ENCODE measurements at places on chromosomes 6 and 20.

GRCh38 chr6:14555804-14556203, 438.2 kb downstream of the CD83 start:
- DNase-seq = no peak

DNA sequence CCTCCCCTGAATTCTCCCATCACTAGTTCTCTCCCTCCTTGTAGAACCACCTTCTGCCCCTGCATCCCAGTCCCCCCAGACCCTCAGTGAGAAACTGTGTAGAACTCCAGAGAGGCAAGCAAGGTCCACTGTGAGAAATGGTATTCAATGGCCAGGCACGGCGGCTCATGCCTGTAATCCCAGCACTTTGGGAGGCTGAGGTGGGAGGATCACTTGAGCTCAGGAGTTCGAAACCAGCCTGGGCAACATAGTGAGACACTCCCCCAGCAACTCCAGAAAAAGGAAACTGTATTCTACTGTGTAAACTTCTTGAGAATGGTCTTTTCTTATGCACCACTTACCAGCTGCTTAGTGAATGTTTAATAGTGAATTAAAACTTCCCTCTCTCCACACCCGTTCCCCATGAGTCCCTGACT, 8.2 kb upstream of the CD83 start:
- DNase-seq = no peak

GRCh38 chr6:105398859-105399258, 4.0 kb downstream of the PREP start:
- DNase-seq = no peak

DNA sequence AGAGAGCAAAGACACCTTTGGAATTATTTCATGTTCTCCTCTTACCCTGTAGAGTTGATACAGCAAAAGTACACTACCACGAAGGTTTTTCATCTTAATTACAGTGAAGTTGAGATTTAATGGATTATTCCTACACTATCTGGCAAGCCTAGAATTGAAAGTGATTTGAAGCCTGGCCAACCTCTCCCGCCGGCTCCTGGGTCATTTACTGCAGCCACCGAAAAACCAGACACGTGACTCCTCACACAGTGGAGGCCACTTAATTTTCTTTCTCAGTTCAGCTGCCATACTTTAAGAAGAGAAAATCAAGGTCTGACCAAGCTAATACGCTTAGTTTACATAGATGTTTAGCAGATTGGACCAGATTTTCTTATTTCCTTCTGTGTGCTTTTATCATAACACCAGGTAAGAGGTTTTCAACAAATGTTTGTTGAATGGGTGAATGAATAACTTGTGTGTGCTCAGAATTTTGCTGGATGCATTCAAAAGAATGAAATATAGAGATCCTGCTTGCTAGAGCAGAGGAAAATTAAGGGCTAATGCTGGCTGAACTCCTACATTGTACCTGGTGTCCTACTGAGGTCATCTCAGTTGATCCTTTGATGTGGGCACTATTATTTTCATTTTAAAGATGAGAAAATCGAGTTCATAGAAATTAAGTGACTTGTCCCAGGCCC, 97.2 kb upstream of the PDE10A start:
- no peak for DNase-seq

GRCh38 chr6:11229655-11230046, 2.8 kb downstream of the NEDD9 start:
- DNase-seq = no peak

DNA sequence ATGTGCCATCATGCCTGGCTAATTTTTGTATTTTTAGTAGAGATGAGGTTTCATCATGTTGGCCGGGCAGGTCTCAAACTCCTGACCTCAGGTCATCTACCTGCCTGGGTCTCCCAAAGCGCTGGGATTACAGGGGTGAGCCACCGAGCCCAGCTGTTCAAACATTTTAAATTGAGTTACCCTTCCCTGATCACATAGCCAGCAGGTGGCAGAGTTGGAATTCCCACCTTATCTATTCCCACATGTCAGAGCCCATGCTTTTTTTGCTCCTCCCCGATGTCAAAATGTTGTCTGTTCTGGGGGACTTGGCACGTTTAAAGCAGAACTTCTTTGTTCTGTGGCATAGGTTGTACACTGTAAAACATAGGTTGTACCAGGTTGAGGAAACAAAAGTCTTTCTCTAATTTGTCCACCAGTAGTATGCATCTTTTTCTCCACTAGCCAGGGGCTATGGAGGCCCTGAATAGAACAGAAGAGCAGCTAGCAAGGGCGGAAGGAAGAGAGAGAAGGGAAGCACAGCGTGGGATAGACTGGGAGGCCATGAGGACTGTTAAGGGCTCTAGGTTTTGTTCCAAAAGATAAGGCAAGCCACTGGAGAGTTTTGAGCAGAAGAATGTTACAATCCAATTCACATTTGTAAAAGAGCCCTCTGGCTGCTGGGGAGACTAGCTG, 7.3 kb upstream of the LBP start:
- DNase-seq = no peak

GRCh38 chr6:17042422-17043147, 59.3 kb upstream of the STMND1 start:
- no peak for DNase-seq

DNA sequence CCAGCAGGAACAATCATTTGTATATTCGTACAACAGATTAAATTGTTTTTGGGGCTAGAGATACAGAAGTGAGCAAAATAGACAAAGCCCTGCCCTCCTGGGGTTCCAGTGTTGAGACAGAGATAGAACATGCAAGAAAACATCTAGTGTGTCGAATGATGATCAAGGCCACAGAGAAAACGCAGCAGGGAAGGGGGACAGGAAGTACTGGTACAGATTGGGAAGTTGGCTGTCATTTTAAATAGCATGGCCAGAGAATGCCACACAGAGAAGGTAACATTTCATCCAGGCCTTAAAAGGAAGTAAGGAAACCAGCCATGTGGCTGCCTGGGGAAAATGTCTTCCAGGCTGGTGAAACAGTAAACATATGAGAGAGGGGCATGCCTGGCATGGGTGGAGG, 202.6 kb upstream of the MYLIP start:
- no peak for DNase-seq

Measured in glomerular endothelial cell (primary cell).